Ovary (tissue), 10 donors: ENCODE measurements at places on chromosomes 6 and 20. TPM values are rescaled to one million over a fixed set of nuclear protein-coding genes. Genes with fewer than 3 reads are reported as not detected.

RAB32 gene
- total RNA-seq, result 11.4 TPM

SUMO4 gene
- 5.0 TPM for total RNA-seq

DNA sequence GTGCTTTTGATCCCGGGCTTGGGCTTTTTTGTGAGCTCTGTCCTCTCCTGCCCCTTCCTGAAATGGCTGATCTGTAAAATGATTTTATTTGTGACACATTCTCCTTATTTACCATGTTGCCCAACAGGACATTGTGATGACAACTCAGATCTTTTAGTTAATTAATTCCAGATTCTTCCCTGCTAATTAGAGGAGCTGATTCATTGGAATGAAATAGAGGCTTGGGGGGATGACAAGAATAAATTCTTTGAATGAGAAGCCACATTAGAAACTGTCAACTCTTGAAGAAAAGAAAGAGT, 26.1 kb upstream of the GABRR1 start:
- no peak for DNase-seq

- no peak for DNase-seq
Measured at GRCh38 chr6:8215631-8216030, 113.3 kb upstream of the EEF1E1 start.

DNA sequence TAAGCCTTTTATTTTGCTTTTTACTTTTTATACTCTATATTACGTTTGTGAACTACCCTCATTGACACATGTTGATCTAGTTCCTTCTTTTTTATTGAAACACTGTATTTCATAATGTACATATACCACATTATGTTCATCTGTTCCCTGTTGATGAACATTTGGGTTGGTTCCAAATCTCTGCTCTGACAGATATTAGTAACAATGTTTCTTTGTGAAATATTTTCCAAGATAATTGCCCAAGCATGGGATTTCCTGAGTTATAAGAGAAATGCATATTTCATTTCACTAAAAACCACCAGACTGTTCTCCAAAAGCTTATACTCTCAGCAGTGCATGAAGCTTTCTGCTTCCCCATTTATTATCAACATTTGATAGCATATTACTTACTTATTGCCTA, 44.2 kb upstream of the TNFRSF21 start:
- DNase-seq, result no peak
